NCI-H1417 treated with DMSO at 0.1 percent for 48 hours (cell line): ENCODE measurements at places on chromosomes 11 and 22.

DNA sequence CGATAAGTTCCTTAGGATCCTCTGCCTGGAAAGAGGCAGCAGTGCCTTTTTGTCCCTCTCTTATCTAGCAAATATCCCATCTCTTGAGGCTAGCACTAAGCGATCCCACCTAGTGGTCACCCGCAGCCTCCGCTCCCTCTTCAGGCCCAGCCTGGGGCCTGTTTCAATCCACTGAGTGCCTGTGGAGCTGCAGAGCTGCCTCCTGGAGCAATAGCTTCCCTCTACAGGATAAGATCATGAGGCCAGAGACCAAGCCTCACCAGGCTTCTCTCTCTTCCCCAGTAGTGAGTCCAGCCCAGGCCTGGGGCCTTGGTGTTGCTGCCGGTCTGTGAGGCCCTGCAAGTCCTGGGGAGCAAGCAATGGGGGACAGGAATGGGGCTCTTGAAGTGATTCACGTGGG lies 65.8 kb downstream of the SLC22A12 start:
- no peak for DNase-seq

DNA sequence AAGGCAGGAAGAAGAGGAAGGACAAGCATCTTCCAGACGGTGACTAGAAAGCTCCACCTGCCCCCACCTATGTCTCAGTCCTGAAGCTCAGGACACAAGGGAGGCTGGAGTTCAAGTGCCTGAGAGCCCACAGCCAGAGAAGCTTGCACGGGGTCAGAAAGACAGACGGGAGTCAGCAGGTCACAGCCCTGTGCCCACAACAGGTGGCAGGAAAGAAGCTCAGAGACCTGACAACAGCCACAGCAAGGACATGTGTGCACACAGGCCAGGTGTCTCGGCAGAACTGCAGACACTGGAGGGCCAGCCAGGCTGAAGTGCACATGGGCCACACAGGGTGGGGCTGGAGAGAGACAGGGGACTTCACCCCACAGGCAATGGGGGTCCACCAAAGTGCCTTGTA lies 37.2 kb upstream of the MOB2 start:
- no peak for DNase-seq

GRCh38 chr11:108647701-108648527 lies 17.0 kb upstream of the DDX10 start:
- DNase-seq, result peak; percentile 44

DNA sequence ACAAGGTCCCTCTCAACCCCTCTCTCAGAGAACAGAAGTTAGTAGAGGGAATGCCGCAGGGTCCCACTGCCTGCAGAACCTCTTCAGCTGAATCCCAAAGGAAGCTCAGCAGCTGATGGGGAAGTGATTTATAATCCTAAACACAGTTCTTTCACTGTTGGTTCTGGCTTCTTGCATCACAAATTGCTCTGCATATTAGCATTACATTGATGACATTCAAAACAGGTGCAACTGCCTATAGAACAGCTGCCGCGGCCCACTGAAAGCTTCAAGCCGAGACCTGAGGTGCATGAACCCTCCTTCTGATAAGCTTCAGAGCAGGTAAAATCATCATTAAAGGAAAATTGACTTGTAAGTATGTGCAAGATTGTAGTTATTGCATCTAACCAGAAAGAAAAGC lies 75.2 kb upstream of the KIRREL3 start:
- no peak for DNase-seq

DNA sequence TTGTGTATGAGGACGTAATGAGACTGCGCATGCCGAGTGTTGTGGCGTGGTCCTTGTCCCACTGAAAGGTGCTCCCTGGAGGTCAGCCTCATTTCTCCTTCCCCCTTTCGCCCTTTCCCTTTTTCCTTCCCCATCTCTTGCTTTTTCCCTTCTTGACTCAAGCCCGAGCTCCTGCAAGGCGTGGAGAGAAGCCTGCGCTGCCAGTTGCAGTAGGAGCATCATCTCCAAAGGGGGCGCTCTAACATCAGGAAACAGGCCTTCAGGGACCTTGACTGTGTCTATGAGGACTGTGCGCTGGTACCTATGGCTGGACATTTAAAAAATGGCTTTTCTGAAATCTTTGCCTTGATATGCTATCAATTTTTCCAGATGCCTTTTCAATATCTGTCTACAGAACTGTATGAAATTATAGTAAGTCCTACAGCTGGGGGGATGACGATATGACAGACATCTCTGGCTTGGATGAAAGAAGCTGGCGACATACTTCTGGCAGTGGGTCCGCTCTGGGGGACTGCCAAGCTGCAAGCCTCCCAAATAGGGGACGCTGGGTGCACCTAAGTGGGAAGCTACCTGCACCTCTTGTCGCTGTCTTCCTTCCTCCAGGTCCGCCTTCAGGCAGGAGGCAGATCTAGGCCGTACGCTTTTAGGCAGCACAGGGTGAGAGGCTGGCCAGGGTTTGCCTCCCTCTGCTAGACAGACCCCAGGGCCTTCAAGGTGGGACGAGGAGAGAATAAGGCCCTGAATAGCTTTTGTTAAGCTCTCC lies 96.5 kb downstream of the NXPE2 start:
- no peak for DNase-seq

GRCh38 chr22:32331918-32332725 lies 25.5 kb upstream of the RFPL3 start:
- DNase-seq, result no peak

DNA sequence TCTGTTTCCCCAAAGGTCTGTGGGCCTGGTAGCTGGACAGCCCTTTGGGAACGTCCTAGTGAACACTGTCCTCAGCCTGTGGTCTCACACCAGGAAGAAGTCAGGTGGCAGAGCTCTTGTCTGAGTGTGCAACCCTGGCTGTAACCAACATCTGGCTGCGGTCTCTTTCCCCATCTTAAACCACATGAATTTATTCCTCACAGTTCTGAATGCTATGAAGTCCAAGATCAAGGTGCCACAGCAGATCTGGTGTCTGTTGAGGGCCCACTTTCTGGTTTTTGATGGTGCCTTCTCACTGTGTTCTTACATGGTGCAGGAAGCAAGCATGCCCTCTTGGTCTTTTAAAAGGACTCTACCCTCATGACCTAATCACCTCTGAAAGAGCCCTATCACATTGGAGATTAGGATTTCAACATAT lies 2.7 kb downstream of the UPB1 start:
- no peak for DNase-seq

DNA sequence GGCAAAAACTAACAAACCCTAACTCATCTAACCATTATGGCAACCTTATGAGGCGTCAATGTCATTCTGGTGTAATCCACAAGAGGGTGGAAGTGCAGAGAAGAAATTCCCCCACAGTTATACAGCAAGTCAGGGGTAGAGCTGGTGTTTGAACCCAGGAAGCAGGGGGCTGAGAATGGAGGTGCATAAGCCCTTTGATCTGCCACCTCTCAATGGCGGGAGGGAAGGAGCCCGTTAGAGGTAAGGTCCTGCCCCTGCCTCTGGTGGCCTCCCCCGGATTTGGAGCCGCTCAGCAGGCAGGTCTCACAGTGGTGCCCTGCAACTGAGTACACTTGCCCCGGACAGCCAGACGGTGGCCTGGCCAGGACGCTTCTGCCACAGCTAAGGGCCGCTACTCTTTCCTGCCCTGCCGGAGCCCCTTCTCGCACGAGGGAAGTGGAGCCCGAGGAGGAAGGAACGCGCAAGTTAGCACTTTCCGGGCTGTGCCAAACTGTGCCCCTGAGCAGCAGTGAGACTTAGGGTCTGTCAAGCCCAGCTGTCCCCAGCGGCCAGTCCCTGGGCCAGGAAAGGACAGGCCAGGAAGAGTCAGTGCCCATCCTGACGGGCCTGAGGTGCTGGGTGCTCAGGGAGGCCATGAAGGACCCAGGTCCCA lies 1.1 kb downstream of the FXYD2 start:
- DNase-seq, result no peak

- no peak for DNase-seq
Observed at GRCh38 chr11:12403122-12403996, 26.0 kb downstream of the PARVA start.

GRCh38 chr11:99117603-99118002 lies 96.9 kb downstream of the CNTN5 start:
- DNase-seq, result no peak

DNA sequence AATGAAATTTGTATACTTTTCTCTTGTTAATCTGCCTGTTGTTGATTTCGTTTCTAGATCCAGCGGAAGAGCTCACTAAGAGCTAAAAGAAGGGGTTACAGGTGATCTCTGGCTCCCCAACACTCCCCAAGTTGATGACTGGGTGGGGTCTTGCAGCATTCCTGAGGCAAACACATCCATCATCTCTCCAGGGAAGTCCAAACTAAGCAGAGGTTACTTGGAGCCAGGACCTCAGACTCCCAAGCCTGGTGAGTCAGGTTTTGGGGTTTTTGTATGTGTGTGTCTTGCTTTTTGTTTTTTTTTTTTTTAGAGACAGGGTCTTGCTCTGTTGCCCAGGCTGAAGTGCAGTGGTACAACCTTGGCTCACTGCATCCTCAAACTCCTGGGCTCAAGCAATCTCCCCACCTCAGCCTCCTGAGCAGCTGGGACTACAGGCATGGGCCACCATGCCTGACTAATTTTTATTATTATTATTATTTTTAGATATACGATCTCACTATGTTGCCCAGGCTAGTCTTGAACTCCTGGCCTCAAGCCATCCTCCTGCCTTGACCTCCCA lies 11.5 kb upstream of the RPS3 start:
- DNase-seq, result no peak

DNA sequence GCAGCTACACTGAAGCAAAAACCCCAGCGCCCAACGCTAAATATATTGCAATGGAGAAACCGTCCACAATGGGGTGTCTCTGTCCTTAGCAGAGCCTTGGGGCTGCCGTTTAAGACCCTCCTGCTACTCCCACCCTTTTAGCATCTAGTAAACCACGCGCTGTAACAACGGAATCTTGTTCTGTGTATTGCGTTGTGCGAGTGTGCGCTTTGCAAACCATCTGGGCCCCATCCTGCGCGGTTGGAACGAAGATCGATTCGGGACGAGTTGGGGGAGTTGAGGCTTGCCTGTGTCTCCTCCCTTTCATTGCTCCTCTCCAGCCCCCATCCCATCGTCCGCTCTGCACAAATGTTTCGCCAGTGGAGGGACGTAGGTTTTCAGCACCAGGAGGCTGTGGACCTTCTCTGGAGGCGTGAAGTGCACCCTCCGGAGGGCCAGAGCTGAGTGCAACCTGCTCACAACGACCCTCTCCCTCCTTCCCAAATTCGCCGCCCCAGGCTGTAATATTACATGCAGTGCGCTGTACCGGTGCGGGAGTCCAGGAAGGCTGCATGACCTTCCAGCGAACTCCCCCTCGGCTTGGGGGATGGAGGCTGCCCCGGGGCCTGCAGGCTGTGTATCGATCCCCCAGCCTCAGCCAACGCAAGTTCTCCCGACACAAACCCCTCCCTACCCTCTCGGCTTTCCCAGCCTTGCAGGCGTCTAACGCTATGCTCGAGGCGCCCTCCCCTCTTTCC lies 1.6 kb upstream of the KMT2A start:
- DNase-seq, result no peak

GRCh38 chr11:102608699-102609098 lies 16.4 kb downstream of the MMP20 start:
- DNase-seq, result no peak

DNA sequence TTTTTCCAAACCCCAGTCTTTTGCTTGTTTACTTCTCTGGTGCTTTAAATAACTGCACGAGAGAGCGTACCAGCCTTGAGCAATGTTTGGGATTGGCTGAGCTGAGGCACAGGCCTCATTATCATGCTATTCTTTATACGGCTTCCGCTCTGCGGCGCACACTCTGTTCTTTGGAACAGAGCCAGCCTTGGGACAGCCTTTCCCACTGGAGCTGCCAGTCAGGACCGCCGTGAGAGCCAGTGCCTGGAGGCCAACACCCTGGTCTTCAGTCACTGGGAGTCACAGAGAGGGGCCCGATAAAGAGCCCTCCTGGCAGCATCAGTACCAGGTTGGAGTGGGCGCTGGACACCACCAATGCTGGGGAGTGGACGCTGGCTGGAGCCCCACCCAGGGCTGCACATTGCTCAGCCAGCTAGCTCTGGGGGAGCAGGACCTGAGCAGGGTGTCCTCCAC lies 125.6 kb downstream of the BCR start:
- no peak for DNase-seq
